ENCODE measurements at places on chromosomes 1 and 21.

- no peak for DNase-seq
Observed at GRCh38 chr1:7400566-7400965, 370.5 kb upstream of the VAMP3 start.

DNA sequence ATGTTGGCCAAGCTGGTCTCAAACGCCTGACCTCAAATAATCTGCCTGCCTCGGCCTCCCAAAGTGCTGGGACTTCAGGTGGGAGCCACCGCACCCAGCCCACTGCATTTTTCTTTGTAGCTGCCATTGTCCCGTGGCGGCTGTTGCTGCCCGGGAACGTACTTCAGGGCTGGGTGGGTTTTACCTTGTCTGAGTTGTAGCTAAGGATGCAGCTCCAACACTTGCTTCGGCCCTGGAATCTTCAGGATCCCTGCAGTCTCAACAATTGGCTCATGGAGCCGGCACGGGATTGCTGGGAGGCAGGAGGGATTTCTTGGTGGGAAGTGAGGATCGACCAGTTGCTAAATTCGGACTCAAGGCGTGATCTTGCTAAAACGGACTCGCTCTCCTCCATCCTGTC lies 10.7 kb downstream of the TNFRSF8 start:
- DNase-seq = no peak

DNA sequence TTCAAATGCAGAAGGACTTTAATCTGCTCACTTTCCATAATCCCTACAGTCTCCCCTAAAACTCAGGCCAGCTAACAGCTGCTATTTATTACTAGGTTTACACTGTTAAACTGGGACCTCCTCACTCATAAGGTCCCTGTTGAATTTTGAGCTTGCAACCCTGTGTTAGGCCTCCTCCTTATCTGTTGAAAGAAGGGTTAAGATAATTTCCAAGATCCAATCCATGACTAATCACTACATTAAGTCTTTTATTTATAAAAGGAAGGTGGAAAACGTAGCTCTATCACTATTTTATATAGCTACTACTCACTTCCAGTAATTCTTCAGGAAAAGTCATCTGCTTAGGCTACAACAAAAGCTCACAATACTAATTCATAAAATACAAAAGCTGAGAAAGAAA lies 79.5 kb downstream of the EVI5 start:
- no peak for DNase-seq

GRCh38 chr21:15010645-15011044 lies 54.2 kb downstream of the NRIP1 start:
- DNase-seq = no peak

- DNase-seq = no peak
Observed at GRCh38 chr21:26925122-26925521, 41.8 kb downstream of the ADAMTS5 start.

GRCh38 chr1:30462826-30463425 lies 260.5 kb downstream of the MATN1 start:
- no peak for DNase-seq

DNA sequence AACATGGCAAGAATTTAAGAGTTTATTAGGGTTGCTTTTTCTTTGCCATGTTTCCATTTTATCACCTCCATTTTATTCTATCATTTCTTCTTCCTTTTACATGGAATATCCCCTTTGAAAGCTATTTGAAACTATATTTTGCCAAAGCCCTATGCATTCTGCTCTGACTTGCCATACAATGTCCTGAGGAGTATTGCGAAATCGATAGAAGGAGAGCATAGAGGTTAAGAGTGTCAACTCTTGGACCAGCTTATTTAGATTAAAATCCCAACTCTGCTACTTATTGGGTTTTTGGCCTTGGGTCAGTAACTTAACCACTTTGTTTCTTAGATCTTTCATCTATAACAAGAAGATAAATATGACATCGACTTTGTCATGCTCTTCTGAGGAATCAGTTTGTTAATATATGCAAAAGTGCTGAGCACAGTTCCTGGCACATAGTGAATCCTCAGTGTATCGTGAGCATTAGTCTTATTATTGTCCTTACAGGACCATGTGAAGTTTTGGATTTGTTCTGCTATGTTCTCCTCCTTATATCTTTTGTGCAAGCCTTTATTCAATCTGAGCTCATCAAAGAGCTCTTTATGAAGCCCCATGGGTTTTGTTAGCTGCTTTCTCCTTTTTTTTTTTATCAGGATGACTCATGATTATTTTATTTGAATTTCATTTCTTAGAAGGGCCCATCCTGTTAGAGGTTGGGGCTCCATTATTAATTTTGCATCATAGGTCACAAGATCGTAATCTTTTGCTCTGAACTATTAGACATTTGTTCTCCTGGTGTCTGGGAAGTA lies 17.6 kb downstream of the ACKR1 start:
- no peak for DNase-seq

GRCh38 chr1:1906185-1907097 lies 8.6 kb upstream of the CALML6 start:
- peak; percentile 89 for DNase-seq

Data from heart left ventricle (tissue), 16 donors.